ENCODE measurements at places on chromosomes 6 and 20. TPM values are rescaled to one million over a fixed set of nuclear protein-coding genes. Genes with fewer than 3 reads are reported as not detected.

The CST2 gene
- polyA plus RNA-seq = not detected

The MAP3K4 gene
- polyA plus RNA-seq = 36.7 TPM

The COL21A1 gene
- 111 TPM for polyA plus RNA-seq

The CCM2L gene
- polyA plus RNA-seq = 6.3 TPM

The RNASET2 gene
- polyA plus RNA-seq = 42.7 TPM

The GGTLC1 gene
- not detected for polyA plus RNA-seq

The EDEM2 gene
- 17.1 TPM for polyA plus RNA-seq

The CEBPB gene
- 3.1 TPM for polyA plus RNA-seq

The PTCRA gene
- 0.51 TPM for polyA plus RNA-seq

The SPDEF gene
- 0.07 TPM for polyA plus RNA-seq

The RFX6 gene
- 0.07 TPM for polyA plus RNA-seq

The DACT2 gene
- polyA plus RNA-seq = 16.1 TPM

The ZNF391 gene
- 12.6 TPM for polyA plus RNA-seq

The SMPDL3A gene
- 12.5 TPM for polyA plus RNA-seq

The RNF144B gene
- polyA plus RNA-seq = 18.9 TPM

The PROKR2 gene
- polyA plus RNA-seq = not detected

The LAMA4 gene
- polyA plus RNA-seq = 83.5 TPM

The TFAP2D gene
- not detected for polyA plus RNA-seq

The C6orf52 gene
- 4.9 TPM for polyA plus RNA-seq

The CD93 gene
- 44.4 TPM for polyA plus RNA-seq

The HLA-DMB gene
- polyA plus RNA-seq = 73.7 TPM

The NCOA5 gene
- polyA plus RNA-seq = 55.1 TPM

Data from right renal cortex interstitium (tissue), 3 donors.